HL-60 (cell line): ENCODE measurements at places on chromosomes 7 and 10.

GRCh38 chr7:12016439-12016838 lies 184.4 kb upstream of the THSD7A start:
- no peak for DNase-seq

DNA sequence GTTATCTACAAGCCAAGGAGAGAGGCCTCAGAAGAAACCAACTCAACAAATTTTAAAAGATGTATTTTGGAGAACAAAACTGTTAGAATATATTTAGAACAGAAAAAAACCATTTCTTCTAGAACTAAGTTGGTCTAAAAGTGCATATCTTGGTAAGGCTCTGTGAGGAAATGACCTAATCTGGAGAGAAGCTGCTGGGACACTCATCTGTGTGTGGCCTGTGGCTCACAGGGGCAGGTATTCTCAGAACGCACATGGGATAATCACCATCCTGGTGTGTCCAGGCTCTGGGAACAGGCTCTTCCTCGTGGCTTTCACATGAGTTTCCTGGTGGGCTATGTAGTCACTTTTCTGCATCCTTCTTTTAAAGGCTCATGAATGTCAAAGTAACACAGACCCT lies 38.1 kb upstream of the PRSS1 start:
- DNase-seq, result no peak

DNA sequence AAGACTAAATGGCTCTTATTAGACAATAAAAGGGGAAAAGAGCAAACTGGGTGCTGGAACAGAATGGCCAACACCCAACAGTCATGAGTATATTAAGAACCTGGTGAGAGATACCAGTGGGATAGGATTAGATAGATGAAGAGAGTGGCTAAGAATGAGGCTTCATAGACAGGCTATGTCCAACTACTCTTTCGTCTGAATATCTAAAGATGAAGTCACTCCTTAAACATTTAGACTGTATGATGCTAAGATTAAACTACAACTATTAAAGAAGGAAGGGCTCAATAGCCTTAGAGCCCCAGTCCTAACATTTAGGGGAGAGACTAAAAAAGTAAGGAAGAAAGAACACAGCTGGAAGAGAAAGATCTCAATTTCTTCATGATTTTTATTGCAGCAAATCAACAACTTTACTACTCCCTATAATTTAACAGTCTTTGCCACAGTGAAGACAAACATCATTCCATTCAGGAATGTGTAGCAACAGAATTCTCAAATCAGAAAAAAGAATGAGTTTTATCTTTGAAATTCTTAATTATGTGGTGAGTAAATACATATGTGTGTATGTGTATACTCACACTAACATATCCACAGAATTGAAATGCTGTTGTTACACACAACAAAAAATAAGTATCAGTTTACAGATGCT lies 45.6 kb downstream of the CACNA2D1 start:
- no peak for DNase-seq

DNA sequence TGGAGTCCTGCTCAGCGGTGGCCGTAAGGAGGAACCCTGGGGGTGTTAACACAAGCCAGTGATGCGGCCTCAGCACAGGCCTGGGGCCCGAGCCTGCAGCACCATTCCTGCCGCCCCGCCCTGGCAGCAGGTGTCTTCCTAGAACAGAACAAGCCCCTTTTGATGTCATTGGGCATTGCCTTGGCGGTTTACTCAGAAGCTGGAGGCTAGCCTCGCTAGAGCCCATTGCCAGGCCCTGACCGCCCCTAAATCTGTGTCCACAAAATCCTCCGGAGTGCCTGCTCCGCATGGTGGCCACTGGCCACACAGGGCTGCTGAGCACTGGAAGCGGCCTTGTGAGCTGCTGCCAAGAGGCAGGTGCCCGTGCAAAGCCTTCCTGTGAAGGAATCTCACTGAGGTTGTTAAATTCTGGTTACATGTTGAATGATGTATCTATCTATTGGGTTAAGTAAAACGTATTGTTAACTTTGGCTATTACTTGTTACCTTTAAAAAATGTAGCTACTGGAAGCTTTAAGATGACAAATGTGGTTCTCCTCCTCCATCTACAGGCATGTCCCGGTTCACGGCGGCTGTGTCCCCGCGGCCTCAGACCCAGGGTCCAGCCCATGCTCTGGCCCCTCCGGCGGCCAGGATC lies 1.2 kb upstream of the INPP5A start:
- DNase-seq, result no peak

DNA sequence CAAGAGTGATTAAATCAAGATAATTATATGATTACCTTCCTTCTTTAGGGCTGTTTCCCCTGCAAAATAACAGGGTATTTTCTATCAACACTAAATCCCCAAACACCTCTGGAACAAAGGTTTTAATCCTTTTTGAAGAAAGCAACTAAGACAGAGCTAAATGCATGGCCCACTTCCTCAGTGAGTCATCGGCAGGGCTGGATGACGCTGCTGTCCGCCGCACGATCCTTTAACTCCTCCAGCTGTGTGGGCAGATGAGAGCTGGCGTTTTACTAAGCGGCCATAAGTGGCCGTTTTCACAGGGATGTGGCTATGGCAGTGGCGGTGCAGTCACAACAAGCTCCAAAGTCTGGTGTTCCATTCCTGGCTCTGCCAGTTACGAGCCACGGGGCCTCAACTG lies 76.0 kb upstream of the C1QL3 start:
- DNase-seq, result no peak

- DNase-seq, result no peak
These were observed 621 bp upstream of the CAV1 start for GRCh38 chr7:116524221-116524608.

DNA sequence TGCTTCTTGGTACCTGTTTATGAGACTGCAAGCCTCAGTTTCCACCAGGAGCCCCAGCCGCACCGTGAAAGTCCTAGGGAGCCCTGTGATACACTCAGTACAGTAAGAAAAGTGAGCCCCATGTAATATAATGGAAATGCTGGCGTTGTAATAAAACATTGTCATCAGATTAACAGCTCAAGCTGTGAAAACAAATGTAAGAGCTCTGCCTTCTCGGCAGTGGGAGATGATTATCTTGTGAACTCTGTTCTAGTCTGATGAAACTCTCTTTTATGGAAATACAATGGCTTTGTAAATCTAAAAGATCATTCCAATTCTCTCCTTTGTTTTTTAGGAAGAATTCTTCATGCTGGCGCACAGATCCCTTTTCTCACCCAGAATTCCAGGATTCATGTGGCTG lies 299.9 kb downstream of the ABCA13 start:
- DNase-seq, result no peak

DNA sequence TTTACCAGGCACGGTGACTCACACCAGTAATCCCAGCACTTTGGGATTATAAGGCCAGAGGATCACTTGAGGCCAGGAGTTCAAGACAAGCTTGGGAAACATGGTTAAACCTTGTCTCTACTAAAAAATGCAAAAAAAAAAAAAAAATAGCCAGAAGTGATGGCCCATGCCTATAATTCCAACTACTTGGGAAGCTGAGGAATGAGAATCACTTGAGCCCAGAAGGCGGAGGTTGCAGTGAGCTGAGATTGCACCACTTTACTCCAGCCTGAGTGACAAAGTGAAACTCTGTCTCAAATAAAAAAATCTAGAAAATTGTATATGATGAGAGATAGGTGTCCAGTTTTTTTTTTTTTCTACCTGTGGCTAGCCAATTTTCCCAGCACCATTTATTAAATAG lies 578.2 kb downstream of the ANKRD7 start:
- DNase-seq, result no peak

DNA sequence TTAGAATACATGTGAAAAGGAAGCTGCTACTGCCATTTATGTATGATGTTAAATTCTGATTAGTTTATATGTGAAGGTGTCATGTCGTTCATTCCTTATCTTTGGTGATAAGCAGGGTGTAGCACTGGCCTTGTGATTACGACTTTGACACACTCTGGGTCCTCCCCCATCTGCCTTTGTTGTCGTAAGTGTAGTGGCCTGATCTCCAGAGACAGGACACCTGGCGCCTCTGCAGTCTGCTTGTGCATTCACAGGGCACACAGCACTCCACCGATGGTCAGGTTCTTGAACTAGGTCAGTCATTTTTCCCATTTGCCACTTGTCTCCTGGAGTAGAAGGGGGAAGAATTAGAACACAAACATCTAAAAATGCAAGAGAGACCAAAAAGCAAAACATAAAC lies 186.0 kb downstream of the PRKCQ start:
- DNase-seq, result no peak

GRCh38 chr10:101558204-101558603 lies 29.9 kb downstream of the POLL start:
- DNase-seq, result no peak

- DNase-seq, result no peak
These were observed 147.3 kb upstream of the PLXNA4 start for GRCh38 chr7:132723506-132724081.

DNA sequence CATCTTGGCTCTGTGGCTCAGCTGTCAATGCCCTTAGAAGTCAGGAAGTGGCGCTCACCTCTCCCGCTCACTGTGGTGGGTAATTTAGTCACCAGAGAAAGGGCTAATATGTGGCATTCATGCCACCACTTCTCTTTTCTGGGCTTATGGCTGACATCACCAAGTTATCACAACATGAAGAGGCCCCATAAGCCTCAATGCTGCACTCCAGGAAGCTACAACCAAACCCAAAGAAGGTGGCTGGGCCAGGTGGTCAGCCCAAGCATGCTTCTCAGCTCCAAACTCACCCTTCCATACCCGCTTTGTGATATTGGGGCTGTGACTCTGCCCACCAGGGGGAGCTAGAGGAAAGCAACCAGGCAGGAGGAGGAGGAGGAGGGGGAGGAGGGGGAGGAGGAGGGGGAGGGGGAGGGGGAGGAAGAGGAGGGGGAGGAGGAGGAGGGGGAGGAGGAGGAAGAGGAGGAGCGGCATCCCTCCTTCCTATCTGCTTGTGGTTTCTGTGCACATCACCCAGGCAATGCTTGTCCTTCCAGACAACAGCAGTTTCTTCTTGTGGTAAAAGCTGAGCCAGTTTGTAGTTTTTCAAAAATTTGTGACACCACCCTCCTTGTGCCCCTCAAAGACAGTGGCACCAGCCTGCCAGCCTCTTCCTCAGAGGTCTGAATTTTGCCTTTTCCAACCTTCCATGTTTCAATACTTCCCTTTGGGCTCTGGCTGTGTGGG lies 42.1 kb downstream of the CYP26A1 start:
- peak; percentile 74 for DNase-seq

GRCh38 chr7:3309140-3309539 lies 8.1 kb downstream of the SDK1 start:
- no peak for DNase-seq
